Epithelial cell of proximal tubule (primary cell): ENCODE measurements at places on chromosomes 6 and 20.

- DNase-seq, result no peak
These were observed 187.0 kb downstream of the PDE7B start for GRCh38 chr6:136038531-136038930.

GRCh38 chr6:170186941-170187668 is 103.8 kb downstream of the DLL1 start:
- no peak for DNase-seq

DNA sequence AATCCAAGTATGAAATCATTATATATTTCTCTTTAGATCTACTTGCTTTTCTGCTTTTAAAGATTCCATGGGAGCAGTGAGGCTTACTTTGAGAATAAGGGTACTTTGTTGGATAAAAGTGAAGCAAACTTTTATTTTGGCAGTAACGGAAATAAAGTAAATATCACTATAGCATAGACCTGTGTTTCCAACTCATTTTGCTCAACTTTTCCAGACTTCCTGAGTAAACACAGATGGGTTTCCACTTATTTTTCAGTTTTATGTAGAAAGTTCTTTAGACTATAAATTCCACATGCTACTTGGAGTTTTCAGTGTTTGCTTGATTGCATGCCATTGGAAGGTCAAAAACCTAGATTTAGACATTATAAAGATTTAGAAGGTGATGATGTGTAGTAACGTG is 6.2 kb downstream of the STX16 start:
- DNase-seq, result no peak

DNA sequence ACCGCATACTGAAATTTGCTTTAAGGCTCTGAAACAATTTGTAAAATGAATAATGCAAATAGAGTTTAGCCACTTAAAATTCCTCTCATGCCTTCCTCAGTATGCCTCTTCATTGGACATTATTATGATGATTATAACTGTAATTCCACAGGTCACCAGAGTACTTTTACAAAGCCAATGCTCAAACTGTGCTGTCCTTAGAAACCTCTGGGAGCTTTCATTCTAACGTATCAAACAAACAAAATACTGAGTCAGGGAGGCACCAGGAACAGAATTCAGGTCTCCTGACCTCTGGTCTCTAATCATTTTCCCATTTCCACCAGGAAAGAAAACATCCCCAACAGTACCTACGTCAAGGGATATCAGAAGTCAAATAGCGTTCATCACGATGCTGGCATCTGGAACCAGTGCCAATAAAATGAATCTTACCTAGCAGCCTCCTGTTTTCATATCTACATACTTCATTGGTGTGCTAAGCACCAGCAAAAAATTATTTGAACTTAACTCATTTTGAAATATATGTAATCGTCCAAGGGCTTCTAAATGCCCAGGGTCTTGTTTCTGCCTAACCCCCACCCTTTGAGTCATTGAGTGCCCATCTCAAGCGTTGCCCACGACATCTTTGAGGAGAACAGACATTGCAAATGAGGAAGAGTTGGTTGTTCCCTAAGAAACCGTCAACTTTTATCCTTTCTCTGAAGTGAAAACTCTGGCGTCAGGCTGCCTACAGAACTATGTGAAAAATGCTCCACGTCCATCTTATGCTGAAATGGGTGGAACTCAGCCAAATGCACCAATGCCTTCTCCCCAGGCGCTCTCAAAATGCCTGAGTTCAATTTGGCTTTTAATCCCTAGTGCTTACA is 37.9 kb downstream of the NEDD9 start:
- no peak for DNase-seq

DNA sequence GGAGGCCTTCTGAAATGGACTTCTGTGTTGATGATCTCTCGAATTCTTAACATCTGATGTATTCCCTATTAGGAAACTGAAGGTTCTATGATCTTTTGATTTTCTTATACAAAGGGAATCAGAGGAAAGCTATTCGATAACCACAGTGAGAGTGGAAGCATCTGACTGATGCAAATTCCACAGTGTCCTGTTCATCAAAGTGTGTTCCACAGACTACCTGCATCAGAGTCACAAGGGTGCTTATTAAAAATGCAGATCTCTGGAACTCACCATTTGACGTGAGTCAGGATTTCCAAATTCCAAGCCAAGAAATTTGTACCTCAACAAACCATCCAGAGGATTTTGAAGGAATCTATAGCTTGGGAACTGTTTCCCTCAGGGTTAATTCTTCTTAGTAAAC is 4.4 kb upstream of the MEP1A start:
- no peak for DNase-seq

DNA sequence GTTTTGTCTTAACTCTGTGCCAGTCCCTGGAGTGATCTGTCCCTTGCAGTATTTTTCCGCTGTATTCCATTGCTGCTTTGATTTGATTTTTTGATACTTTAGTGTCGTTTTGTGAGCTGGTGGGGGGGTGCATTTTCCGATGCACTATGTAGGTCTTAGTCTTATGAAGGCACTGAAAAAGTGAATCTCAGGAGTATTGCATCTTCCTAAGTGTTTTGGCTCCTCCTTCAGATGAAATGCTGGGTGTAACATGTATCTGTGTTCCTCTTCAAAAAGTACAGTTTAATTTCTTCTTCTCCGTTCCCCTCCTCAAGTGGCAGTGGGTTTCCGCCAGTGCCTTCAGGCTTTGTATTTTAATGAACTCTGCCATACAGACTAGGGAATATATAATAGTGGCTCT is 580.7 kb upstream of the GJE1 start:
- no peak for DNase-seq

- DNase-seq, result no peak
These were observed 36.4 kb downstream of the XRN2 start for GRCh38 chr20:21339499-21339898.

- DNase-seq, result no peak
These were observed 176.9 kb upstream of the OPRM1 start for GRCh38 chr6:153862139-153862538.

DNA sequence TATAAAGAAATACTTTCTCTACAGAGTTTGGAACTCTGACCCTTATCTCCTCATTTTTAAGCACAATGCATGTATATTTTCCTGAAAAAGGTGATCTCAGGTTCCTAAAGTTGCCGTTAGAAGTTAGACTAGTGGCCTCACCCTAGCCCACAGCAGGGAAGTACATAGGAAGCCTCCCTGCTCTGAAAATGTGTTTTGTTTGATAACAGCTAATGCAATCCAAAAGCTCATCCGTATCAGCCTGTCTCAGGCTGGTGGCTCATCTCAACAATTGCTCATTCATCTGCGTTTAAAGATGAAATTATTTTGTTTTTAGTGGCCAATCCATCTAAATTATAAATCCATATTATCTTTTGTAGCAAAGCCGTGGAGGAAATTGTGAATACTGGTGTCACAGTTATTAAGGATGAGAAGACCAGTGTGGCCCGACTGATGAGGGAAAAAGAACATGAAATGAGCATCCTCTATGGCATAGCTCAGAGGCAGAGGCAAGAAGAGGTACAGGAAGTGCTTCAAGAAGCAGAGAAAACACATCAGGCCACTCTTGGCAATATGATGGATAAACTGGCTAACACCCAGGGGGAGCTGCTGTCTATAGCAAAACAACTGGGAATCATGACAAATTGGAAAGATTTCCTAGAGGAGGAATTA is 20.1 kb downstream of the C6orf163 start:
- no peak for DNase-seq

DNA sequence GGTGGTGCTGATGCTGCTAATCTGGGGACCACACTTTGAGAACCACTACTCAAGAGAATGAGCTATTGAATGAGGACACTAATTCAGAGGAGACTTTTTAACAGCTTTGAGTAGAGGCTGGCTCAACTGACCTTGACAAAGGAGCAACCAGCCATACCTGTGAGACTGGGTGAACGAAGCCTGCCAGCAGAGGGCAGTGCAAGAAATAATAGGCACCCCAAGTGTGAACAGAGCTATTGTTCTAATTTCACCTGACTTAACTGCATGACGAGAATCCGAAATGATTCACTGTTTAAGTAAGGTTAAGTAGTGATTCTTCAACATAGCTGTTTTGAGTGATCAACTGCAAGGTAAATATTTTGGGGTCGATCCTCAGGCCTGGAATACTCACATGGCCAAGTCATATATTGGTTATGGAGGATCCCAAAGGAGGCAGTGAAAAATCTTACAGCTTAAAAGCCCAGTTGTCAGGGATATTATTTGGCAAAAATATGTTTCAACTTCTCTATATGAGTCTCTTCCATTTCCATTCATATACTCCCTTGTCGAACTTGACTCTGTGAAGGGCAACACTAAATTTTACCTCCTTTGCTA is 550.5 kb upstream of the MARCKS start:
- DNase-seq, result peak; percentile 7

GRCh38 chr6:82783587-82784236 is 281.9 kb downstream of the UBE3D start:
- DNase-seq, result no peak

- no peak for DNase-seq
These were observed 20.6 kb downstream of the SLC2A12 start for GRCh38 chr6:134031696-134032255.

GRCh38 chr6:168035098-168035660 is 37.7 kb downstream of the KIF25 start:
- DNase-seq, result no peak

- no peak for DNase-seq
These were observed at the start of gene SIGLEC1 for GRCh38 chr20:3712279-3712873. TSS of gene SIGLEC1 (minus strand) at chr20:3712600. CDS start at chr20:3707128, 5,472 bp downstream.

DNA sequence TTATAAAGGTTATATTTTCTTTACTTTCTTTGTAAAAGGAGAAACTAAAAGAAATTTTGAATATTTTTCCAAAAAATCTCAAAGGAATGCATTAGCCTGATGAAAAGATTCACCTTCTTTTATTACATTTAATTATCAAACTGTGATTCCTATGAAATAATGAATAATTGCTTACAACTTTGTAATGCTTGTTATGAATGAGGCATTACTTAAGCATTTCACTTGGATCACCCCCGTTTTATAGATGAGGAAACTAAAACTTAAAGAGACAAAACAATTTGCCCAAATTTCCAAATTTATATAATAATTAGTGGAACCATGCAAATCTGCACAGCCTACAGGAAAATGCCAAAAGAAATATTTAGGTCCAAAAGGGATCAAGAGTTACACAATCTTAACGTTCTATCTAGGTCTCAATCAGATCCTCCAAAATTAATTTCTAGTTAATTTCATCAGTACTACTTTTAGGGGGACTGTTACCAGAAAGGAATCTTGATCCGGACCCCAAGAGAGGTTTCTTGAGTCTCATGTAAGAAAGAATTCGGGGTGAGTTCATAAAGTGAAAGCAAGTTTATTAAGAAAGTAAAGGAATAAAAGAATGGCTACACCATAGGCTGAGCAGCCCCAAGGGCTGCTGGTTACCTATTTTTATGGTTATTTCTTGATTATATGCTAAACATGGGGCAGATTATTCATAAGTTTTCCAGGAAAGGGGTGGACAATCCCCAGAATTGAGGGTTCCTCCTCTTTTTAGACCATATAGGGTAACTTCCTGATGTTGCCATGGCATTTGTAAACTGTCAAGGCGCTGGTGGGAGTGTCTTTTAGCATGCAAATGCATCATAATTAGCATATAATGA is 288.0 kb downstream of the ADGB start:
- DNase-seq, result no peak

DNA sequence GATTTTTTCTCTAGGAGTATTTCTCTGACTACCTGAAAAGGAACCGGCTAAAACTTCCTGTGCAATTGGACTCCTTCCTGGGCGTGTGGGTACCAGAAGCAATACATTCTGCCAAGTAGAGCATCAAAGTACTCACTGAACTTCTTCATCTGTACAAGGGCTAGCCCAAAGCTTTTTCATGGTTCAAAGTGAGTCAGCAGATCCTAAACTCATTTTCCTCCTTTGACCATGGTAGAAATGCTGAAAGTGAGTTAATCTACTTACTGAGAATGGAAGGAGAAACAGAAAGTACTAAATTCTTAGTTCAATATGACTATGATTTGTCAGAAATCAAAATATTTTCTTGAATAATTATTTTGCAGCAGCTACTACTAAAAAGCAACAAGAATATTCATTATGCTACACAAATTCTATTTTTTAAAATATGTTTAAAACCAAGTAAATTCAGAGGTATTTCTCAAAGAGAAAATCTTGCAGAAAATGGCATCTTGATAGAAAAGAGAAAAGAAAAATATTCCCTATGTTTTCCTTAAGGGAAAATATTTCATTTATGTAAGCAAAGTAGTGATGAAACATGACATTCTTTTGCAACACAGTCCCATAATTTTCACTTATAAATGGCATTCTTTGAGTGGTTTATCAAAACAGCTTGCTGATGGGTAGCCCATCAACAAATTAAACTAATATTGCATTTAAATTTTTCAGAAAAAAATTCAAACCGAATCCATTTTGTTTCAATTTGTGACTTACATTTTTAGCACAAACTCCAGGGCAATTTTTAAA is 3.7 kb upstream of the BEND6 start:
- DNase-seq, result no peak

GRCh38 chr6:11785774-11786579 is 7.4 kb upstream of the ADTRP start:
- DNase-seq, result no peak

DNA sequence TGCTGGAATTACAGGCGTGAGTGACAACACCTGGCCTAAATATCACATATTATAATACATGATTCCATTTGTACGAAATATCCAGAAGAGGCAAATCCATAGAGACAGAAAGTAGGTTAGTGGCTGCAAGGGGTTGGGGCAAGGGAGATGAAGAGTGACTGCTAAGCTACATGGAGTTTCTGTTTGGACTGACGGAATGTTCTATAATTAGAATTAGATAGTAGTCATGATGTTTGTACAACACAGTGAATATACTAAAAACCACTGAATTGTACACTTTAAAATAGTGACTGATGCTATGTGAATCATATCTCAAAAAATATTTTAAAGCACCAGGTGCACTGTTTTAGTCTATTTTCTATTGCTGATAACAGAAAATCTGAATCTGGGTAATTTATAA is 3.7 kb upstream of the HEBP2 start:
- no peak for DNase-seq

- no peak for DNase-seq
These were observed 77.5 kb upstream of the GATA5 start for GRCh38 chr20:62553136-62553837.

GRCh38 chr6:44537306-44538049 is 150.0 kb downstream of the CDC5L start:
- DNase-seq, result no peak

DNA sequence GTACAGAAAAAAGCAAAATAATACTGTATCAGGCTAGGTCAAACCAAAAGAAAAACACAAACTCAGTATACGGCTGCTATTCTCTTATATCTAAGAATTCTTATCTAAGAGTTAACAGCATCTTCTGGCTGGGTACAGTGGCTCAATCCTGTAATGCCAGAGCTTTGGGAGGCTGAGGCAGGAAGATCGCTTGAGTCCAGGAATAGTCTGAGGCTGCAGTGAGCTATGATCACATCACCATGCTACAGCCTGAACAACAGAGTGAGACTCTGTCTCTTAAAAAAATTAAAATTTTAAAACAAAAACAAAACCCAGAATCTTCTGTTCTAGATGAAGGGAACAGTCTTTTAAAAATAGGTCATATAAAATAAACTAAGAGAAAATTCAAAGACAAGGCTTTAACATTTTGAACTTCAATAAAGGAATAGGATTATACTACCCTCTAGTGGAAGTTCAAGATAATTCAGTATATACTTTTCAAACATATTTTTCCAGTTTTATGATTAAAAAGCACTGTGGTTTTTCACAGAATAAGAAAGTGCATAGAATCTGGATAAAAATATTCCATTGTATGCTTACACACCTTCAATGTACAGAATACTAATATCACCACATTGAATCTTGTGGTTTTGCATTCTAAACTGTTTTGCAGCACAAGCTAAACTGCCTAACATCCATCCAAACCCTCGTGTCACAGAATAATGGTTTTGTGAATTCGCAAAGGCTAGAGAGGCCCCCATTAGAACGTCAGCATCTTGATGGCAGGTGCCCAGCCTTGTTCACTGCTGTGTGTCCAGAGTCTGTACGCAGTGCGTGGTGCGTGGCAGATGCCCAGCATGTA is 39.3 kb downstream of the DTNBP1 start:
- no peak for DNase-seq
